ENCODE measurements at places on chromosomes 5 and 9.

DNA sequence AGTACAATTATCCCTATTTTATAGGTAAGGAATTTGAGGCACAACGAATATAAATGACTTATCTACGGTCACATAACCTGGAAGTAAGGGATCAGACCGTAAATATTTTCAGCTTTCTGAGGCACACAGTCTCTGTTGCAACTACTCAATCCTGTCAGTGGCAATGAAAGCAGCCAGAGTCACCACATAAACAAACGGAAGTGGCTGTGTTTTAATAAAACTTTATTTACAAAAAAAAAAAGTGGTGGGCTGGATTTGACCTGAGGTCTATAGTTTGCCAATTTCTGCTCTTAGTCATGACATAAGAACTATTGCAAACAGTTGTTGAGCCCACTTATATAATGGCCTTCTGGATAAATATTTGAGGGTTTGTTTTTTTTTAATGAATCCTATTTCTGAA is 29.6 kb downstream of the ZNF366 start:
- DNase-seq = no peak

DNA sequence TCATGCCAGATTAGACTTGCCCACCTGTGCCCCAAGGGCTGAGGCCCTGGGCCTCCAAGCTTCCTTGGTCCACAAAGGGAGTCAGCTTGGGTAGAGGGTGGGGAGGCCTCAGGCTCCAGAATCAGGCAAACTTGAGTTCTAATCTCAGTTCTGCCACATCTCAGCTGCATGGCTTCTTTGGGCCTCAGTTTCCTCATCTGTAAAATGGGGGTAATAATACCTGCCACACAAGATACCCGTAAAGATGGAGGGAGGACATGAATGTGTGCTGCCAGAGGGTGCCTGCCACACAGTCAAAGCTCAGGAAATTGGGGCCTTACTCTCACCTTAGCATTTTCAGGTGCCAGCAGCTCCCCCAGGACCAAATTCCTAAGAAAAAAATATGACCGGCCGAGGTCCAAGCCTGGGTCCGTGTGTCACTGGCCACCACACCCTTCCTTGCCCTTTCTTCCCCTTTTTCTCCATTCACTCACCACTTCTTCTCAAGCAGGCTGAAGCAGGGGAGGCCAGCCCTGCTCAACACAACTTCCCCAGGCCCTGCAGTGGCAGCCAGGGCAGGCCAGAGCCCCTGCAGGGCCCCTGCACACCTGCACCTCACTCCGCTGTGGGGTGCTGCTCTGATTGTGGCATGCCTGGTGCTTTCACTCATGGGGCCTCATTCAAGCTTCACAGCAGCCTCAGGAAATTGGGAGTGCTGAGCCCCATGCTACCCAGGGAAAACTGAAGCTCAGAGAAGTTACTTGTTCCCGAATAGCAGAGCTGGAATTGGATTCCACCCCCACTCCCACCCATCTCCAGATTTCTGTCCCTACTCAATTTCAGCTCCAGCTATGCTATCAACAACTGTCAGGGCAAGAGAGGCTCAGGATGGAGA is 3.9 kb downstream of the RGS14 start:
- DNase-seq = no peak

DNA sequence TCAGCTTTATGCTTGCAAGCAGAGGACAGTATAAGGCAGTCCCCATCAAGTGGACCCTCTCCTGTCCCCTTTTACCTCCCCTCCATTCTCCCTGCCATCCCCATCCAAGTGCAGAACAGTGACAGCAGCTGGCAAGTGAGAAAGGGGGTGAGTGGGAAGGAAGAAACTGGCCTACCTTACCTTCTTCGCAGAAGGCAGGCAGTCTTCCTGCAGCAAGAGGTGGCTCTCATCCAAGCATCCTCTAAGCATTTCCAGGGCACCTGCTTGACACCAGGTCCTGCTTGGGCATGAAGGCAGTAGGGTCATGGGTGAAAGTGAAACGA is 77.3 kb upstream of the SH3PXD2B start:
- DNase-seq = no peak

DNA sequence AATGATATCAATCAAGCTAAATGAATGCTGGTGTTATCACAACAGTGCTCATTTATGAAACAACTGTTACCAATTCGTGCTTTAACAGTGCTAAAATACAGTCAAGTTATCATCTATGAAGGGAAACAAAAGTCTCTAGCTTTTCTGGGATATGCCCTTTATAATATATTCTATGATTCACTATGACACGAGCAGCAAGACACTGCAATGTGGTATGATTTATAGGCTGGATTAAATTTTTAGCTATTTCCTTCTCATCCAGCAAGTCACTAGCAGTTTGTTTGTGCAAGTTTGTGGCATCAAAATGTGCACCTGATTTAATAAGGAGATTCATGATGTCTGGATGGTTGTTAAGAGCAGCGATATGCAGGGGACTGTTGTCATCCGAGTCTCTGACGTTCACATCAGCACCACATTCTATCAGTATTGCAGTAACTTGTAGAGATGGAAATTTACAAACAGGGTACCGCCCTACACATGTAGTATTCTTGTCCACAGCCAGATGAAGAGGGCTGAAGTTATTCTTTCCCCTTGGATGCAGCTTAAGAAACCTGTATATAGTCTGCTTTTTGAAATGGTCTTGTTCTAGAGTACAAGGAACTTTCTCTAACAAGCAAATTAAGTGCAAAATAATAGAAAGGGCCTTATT is 20.3 kb downstream of the FEM1C start:
- DNase-seq = no peak

- no peak for DNase-seq
Measured at GRCh38 chr5:999724-1000123, 8.9 kb upstream of the NKD2 start.

DNA sequence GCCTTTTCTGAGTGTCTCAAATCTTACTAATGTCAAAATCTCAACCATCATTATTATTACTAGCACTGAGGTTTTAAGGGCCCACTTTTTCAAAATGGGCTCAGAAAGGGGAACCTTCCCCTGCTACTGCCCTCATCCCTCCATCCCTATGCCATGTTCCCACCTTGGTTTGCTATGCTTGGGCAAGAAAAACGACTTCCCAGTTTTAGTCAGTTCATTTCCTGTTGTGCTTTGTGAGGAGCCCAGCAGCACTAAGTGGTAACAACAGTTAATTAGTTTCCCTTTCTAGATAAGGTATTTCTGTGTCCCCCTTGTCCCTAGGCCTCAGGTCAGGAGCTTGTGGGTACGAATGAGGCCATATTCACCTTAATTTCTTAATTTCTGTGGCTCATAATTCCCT is 595.2 kb downstream of the RAB3C start:
- DNase-seq = no peak

DNA sequence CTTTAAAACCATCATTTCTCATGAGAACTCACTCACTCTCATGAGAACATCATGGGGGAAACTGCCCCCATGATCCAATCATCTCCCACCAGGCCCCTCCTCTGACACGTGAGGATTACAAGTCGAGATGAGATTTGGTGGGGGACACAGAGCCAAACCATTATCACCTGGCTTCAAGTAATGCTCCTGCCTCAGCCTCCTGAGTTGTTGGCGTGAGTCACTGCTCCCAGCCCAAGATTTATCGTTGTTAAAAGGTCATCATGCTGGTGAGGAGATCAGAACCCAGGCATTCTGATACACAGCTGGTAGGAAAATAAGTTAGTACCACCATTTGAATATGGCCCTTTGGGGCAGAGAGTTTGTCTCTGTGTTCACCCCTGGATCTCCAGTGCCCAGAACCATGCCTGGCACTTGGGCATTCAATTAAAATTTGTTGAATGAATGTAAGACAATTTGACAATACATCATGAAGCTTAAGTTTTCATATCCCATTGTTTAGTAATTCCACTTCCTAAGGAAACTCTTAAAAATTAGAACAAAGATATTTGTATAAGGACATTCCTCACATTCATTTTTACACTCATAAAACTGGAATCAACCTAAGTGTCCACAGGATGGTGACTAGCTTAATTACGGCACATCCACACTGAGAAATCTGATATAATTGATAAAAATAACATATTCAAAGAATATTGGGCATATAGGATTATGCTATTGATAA is 58.0 kb upstream of the COL15A1 start:
- DNase-seq = no peak

DNA sequence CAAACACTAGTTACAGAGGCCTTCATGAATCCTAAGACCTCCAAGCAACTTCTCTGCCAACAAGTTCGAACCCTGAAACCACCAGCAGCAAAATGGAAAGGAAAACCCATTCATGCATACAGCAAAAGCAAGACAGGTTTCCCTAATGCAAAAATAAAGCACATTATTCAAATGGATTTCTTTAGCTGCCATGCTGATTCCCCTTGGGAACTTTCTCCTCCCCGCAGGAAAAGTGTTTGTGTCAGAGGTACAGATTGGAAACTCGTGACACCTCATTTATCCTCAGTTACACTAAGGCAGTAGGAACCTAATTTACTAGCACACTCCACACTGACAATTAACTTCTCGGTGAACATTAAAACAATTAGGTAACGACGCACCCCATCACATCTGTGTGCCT is 63.4 kb downstream of the TLE1 start:
- DNase-seq = no peak

DNA sequence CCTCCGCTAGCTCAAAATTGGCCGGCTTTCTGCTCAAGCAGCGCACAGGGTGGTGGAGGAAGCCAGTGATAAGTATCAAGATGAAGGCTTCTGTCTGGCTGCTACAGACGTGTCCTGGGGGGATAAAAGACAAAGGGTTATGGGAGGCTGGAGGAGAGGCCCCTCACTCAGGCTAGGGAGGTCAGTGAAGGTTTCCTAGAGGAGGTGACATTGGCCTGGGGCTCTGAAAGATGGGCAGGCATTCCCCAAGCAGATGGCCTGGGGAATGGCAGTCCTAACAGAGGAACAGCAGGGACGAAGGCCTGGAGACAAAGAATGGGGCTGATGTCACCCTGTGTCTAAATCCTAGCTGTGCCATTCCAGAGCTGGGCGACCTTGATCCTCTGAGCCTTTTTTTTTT is 32.3 kb downstream of the OLFML2A start:
- no peak for DNase-seq
